M059J (cell line): ENCODE measurements at places on chromosomes 13 and 19.

DNA sequence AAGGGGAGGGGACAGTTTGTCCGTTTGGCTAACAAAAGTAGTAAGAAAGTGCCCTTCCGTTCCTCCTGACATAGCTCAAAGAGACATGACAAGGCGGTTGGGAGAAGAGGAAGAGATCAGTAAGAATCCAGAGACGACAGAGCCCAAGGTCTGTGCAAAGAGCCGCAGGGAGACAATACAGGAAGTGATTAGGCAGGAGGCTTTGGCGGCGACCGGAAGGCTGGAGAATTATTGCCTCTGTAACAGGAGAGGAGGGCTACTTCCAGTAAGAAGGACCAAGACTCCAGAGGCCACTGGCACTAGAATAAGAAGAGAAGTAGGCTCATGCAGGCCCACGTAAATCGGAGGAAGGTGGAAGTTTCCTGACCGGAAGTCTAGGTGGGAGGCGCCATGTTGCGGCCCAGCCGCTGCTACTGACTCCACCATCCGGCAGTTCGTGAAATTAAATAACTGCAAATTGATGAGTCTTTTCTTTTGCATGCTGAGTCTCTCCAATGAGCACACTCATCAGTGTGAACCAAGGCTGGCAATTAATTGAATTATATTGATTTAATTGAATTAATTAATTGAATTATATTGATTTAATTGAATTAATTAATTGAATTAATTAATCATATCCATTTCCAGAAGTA lies 9.9 kb downstream of the RFX2 start:
- DNase-seq: no peak

GRCh38 chr13:36418022-36418805 lies 14.1 kb upstream of the CCNA1 start:
- peak; percentile 51 for DNase-seq

- DNase-seq: peak; percentile 80
Observed at GRCh38 chr19:14022469-14022868, 5.5 kb upstream of the RLN3 start.

DNA sequence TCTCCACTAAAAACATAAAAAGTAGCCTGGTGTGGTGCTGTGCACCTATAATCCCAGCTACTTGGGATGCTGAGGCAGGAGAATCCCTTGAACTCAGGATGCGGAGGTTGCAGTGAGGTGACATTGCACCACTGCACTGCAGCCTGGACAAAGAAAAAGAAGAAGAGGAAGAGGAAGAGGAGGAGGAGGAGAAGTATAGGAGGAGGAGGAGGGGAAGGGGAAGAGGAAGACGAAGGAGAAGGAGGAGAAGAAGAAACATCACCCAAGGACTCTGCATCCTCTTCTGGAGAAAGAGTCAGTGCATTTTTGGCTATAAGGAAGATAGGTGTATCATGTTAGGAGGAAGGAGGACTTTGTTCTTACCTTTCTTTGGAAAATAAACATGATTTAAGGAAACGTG lies 13.0 kb upstream of the FPR3 start:
- DNase-seq: no peak

DNA sequence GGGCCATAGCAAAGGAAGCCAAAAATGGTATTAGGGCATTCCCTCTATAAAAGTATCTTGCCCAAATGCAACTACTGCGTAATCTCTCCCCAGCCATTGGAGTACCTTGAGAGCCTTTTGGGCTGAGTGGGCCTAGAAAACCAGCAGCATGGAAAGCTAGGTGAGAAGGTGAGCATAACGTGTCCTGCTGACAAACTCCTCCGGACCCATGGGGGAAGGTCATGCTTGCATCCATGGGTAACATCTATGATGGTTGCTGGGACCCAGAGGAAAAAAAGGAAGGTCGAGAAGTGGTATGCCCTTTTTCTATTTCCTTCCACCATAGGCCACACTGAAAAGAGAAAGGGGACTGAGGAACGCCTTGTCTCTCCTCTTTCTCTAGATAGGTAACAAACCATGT lies 57.4 kb downstream of the ZNF728 start:
- DNase-seq: no peak

GRCh38 chr19:18919900-18920214 lies 342 bp downstream of the DDX49 start:
- DNase-seq: no peak

GRCh38 chr19:926589-927350 lies 935 bp downstream of the ARID3A start:
- DNase-seq: peak; percentile 62

DNA sequence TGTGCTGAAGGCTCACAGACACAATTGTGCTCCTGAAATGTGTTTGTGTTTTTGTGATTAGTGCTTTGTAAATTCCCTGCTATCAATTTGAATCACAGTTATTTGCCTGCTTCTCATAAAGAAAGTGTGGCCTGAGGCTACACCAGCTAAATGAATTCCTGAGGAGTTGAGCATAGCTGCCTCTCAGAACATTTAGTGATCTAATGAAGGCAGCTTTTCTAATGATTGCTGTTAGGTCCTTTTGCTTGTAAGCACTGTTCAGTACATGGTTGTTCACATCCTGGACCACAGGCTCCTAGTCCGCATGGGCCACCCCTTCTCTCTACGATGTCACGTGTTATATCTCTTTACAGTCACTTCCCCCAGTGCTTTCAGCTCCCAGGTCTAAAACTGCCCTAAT lies 238.2 kb downstream of the B3GLCT start:
- peak; percentile 49 for DNase-seq

- no peak for DNase-seq
Observed at GRCh38 chr13:25034173-25034572, 61.8 kb upstream of the PABPC3 start.

DNA sequence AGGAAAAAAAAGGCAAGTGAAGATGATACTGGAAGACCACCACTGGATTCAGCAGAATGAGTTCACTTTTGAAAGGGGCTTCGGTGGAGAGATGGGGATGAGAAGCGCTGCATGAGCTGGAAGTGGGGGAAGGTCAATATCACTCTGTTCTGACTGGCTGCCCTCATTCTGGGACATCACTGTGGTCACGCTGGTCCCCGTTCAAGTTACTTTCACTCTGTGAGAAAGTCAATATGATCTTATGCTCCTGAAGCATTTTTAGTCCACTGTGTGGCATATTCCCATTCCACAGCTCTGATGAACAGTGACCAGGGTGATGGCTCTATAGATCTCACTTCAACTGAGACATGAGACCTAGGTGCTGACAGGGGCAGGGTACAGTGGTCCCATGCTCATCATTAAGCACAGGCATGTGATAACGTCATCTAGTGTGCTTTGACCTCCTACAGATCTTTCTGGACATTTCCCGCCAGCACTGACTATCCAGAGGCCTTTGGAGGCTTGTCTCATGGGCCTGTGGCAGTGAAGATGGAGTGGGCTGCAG lies 40.2 kb upstream of the GPR183 start:
- no peak for DNase-seq

GRCh38 chr13:53126841-53127245 lies 98.2 kb downstream of the OLFM4 start:
- no peak for DNase-seq

GRCh38 chr13:77740931-77741596 lies 43.6 kb downstream of the SLAIN1 start:
- DNase-seq: no peak

DNA sequence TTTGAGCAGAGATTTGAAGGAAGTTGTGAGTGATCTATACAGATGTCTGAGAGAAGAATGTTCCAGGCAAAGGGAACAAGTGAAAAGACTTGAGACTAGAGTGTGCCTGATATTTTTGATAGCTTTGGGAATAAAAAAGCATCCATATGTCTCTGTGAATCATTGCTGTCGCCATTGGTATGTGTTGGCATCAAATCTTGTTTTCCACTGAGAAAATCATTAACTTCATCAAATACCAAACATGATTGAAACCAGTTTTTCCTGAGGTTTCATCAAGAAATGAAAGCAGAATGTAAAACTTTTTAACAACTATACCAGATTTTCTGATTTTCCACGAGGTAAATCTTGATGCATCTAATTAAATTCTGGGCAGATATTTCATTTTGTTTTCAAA lies 862.6 kb downstream of the DIAPH3 start:
- no peak for DNase-seq

DNA sequence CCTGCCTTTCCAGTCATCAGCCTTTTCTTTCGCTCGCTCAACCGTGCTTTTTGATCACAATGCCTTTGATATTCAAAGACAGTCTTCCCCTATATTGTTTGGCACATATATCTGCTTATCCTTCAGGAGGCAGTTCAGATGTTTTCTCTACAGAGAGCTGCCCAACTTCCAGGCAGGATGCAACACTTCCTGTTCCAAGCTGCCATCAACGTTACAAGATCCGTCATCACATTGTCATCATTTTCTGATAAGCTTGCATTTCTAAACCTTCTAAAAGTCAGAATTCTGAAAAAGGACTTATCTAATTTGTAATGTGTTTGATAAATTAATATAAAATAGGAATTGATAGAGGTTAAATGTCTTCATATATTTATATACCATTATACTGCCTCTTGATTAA lies 574.2 kb downstream of the TBC1D4 start:
- no peak for DNase-seq

GRCh38 chr19:40398417-40399131 lies 8.6 kb upstream of the HIPK4 start:
- no peak for DNase-seq

GRCh38 chr13:110984381-110984780 lies 69.5 kb upstream of the ANKRD10 start:
- DNase-seq: no peak

GRCh38 chr13:24050796-24051715 lies 109.5 kb upstream of the SPATA13 start:
- DNase-seq: no peak

GRCh38 chr19:6457958-6458694 lies 1.5 kb downstream of the SLC25A23 start:
- DNase-seq: no peak

- DNase-seq: no peak
Observed at GRCh38 chr13:73422973-73423372, 364.2 kb downstream of the KLF5 start.

GRCh38 chr19:4009990-4010807 lies 2.7 kb downstream of the PIAS4 start:
- no peak for DNase-seq

DNA sequence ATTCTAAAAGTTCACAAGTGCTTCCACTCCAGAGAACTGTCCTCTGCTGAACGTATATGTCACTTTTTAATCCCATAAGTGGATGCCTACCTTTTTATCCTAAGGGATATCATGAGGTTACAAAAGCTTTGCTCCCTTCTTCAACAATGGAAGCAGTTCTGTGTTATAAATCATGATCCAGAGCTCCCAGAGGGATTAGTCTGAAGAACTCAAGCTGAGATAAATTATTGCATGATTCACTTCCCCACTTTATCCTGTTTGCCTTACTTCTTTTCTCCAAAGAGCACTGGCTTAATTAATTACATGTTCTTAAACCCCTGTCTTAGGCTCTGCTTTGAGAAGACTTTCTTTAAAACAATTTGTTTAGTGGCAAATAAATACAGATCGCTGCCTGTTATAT lies 246.7 kb downstream of the PCDH17 start:
- no peak for DNase-seq

GRCh38 chr19:2291185-2291751 lies 9.3 kb upstream of the PEAK3 start:
- DNase-seq: no peak

- no peak for DNase-seq
Observed at GRCh38 chr13:34165158-34165557, 347.2 kb downstream of the RFC3 start.

GRCh38 chr13:74838096-74838495 lies 643.9 kb downstream of the TBC1D4 start:
- no peak for DNase-seq

DNA sequence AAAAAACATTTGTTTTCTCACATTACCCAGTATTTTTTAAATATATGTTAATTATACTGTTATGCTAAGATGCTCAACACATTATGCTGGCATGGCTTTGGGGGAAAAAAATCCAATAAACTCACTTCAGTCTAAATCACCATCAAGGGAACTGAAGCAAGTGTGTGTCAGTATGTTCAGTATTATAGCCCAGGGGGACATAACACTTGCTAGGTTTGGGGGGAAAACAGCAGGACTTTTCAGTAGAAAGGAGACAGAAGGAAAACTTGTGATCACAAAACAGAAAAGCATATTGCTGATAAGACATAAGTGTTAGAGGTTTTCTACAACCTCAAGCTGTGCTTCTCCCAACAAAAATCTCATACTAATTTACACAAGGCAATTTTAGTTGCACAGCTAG lies 1759.9 kb upstream of the PCDH20 start:
- DNase-seq: no peak

DNA sequence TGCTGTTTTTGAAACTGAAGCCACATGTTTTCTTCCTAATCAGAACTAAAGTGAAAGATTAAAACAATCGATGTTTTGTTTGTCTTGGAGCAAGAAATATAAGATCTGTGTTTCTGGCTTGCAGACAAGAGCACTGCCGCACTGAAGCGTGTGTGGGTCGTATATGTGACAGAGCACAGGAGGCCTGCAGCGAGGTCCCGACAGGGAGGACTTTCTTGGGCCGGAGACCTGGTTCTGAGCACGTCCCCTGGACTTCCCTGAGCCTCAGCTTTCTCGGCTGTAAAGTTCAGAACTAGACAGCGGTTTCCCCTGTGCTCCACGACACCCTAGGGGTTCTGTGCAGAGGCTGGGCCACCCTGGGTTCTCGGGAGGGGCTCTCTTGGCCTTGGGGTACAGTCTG lies 60.5 kb downstream of the GADD45B start:
- no peak for DNase-seq

DNA sequence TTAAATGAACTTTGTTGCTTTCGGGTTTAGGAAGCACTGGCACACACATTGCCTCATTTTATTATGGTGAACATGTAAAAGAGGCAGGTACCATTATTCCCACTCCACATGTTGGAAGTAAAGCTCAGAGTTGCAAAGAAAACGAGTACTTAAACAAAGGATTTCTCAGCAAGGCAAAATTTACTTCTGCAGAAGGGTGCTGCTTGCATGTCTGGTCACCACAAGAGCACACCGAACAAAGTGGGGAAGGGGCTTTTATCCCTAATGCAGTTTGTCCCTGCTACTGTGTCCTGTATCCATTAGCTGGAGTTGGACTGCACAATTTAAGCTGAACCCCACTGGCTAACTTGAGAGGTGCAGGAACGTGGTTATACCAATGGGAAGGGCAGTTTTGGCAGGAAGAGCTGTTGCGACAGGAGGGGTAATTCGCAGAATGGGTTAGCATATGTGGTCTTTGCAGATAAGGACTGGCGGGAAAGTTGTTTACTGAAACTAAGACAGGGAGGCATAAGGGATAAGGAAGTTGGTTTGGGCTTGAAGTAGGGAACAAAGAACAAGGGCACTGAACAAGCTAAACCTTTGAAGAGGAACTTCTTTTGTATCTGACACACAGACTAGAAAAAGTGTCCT lies 545.5 kb downstream of the UQCRFS1 start:
- DNase-seq: no peak

GRCh38 chr13:35984776-35985453 lies 146.3 kb downstream of the DCLK1 start:
- peak; percentile 15 for DNase-seq

- no peak for DNase-seq
Observed at GRCh38 chr19:2042485-2043250, 8.4 kb downstream of the MKNK2 start.

- DNase-seq: no peak
Observed at GRCh38 chr19:33280351-33280921, 21.9 kb downstream of the CEBPA start.

- DNase-seq: no peak
Observed at GRCh38 chr19:41442473-41443355, at the start of gene ERICH4. ERICH4 (plus strand) TSS chr19:41443156; CDS start chr19:41443170, 14 bp downstream.
